DND-41 (cell line): ENCODE measurements at places on chromosomes 3 and 15.
A peak's percentile ranks its signal among the peaks of the same experiment; 100 is the strongest.

DNA sequence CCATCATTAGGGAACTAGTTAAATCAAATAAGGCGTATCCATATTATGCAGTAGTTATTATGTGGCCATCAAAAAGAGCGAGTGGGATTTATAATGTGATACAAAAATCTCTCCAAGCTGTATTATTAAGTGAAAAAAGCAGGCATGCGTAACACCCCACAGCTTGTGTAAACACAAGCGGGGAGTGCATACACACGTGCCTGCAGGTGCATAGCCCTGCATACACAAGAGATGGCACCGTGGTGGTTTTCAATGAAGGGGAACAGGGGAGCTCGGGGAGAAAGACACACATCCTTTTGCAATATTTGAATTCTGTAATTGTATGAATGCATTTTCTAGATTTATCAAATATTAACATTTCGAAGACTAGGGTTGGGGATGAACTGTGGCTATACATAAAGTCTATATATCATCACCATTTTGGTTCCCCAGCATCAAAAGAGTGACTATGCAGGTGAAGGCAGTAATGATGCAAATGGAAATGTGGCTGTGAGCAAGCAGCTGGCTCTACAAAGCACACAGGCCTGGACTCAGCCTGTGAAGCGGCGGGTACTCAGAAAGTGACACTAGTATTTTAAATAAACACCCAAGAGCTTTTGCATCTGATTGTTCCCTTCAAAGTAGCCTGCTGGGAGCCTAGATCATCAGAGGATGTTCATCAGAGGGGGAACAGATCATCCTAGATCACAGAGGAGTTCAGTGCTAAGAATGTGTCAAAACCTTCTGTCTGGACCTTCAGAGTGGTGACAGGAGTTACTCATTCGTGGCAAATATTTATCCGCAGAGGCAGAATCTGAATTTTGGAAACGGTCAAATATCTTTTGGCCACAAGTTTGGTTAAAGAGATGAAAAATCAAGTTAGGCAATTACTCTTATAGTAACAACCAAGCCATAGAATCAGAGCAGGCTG lies 9.4 kb upstream of the KIF7 start:
- no peak for DNase-seq

DNA sequence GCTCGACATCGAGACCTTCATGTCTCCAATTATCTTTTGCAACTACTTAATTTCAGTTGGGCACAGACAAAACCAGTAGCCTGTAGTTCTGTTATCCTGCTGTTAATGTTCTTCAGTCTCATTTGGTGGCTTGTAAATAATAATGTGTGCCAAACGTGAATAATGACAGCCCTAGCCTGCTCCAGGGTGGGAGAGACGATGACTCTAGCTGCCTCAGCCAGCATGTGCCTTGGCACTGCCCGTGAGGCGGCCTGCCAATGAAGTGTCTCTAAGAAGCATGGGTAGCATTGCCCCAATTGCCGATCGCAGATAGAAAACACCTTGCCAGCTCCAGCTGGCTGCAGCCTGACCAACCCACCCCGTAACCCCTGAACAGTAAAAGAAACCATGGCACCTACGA lies 58.8 kb downstream of the ASB7 start:
- no peak for DNase-seq

DNA sequence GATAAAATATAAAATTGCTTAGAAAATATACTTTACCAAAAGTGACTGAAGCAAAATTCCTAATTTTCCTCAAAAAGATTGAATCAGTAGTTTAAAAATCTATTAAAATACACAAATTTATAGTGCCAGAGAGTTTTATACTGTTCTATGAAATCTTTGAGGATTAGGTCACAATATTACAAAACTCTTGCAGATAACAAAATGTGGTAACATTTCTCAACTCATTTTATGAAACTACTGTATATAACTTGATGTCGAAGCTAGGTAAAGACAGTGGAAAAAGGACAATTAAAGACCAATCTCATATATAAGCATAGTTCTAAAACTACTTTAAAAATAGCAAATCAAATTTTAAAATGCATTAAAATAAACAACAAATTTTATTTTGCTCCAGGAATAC lies 15.9 kb downstream of the VEPH1 start:
- no peak for DNase-seq

DNA sequence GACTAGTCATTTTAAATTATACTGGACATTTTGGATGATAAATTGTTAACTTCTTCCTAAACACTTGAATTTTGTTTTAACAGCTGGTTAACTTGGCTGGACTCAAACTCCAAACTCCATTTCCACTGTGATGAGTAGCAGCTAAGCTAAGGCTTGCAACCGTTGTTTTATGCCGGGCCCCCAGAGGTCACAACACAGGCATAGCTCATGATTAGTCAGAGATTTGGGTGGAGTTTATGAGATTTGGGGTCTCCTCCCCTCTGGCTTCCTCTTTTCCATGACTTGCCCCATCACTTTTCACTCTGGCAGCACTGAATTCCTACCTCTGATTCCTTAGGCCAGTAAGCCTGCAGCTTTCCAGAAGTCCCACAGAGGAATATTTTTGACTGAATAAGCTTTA lies 12.8 kb downstream of the THAP10 start:
- DNase-seq = no peak

DNA sequence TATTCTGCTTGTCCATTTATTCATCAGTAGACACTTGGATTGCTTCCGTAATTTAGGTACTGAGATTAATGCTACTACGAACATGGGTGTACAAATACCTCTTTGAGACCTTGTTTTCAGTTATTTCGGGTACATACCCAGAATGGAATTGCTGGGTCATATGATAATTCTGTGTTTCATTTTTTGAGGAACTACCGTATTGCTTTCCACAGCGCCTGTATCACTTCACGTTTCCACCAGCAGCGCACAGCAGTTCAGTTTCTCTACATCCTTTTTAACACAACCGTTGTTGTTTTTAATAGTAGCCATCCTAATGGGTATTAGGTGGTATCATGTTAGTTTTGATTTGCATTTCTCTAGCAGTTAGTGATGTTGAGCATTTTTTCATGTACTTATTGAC lies 9.5 kb downstream of the PAK2 start:
- no peak for DNase-seq

DNA sequence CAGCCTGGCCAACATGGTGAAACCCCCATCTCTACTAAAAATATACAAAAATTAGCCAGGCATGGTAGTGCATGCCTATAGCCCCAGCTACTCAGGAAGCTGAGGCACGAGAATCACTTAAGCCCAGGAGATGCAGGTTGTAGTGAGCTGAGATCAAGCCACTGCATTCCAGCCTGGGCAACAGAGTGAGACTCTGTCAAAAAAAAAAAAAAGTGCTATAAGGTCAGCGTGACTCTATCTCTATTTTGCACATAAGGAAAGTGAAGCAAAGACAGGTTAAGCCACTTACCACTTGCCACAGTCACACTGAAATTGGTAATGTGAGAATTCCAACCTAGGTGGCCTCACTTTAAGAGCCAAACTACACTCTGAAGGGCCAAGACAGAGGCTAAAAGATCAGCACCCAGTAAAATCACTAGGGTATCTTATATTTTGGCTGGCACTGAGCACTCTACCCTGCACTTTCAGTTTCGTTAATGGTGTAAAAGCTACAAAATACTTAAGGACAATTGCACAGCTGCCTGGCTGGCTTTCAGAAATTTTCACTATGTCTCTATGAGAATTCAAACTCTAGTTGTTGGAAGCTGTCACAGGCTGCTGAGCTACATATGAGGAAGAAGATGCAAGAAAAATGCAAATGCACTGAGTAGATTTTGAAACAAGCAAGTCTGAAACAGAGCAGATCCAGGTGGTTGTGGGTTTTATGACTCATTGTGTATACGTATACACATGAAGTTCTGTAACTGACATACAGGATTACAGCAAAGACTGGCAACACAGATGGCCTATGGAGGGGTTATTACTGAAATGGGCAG lies 32.7 kb downstream of the TRANK1 start:
- DNase-seq = peak; percentile 67

- DNase-seq = no peak
These were observed 71.7 kb downstream of the TTC23 start for GRCh38 chr15:99177679-99178078.

- DNase-seq = no peak
These were observed 49.0 kb downstream of the MSL2 start for GRCh38 chr3:136146981-136147729.

DNA sequence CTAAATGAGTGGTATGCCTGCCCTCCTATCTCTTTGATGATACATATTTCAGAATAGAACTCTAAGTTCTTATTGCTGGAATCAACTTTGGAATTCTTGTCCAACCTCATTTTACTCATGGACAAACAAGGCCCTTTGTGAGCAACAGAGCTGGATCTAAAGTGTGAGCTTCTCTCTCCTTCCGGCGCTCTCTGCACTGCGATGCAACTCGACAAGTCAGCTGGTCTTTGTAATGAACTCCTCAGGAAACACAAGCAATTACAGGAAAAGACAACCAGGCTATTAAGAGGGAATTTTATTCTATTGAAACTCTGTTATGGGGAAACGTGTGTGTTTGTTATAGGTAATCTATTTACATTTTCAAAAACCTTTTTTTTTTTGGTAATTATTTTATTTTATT lies 20.3 kb upstream of the NRROS start:
- DNase-seq = no peak

GRCh38 chr15:84883916-84884781 lies at the start of gene SLC28A1:
Gene SLC28A1, plus strand, starts transcription at chr15:84884662. Its CDS starts 3,099 bp downstream, at chr15:84887761.
- no peak for DNase-seq
